ENCODE measurements at places on chromosomes 7 and 10.

GRCh38 chr10:19498393-19499290 is 317.6 kb upstream of the PLXDC2 start:
- DNase-seq = no peak

- no peak for DNase-seq
These were observed 321.5 kb upstream of the NRP1 start for GRCh38 chr10:33655921-33656320.

- no peak for DNase-seq
These were observed 9.0 kb upstream of the POR start for GRCh38 chr7:75905785-75906604.

GRCh38 chr10:127462643-127463295 is 86.3 kb upstream of the NPS start:
- no peak for DNase-seq

DNA sequence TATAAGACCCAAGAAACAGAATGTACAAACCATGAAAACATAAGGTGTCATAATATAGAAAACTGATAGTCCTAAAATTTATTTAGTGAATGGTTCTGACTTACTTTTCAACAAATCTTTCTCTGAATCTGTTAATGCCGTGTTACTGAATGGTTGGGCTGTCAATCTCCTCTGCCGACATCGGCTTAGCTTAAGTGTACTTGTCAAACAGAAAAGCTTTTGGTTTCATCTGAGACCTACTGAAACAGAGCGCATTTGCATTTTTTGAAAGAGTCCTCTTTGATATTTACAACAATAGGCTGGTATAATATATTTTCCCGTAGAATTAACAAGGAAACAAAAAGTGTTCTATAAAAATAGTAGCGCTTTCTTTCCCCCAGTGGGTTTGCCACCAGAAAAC is 120.9 kb upstream of the ZNF804B start:
- DNase-seq = no peak

GRCh38 chr10:13425397-13425796 is 77.3 kb upstream of the SEPHS1 start:
- DNase-seq = no peak
